NCI-H2227 treated with DMSO at 0.1 percent for 48 hours (cell line): ENCODE measurements at places on chromosomes 1 and 21.

- no peak for DNase-seq
Observed at GRCh38 chr1:235867903-235868469, 1.3 kb upstream of the LYST start.

GRCh38 chr1:14313731-14314431, 284.6 kb upstream of the KAZN start:
- DNase-seq = no peak

- DNase-seq = no peak
Observed at GRCh38 chr21:36169470-36170128, 13.0 kb downstream of the DOP1B start.

DNA sequence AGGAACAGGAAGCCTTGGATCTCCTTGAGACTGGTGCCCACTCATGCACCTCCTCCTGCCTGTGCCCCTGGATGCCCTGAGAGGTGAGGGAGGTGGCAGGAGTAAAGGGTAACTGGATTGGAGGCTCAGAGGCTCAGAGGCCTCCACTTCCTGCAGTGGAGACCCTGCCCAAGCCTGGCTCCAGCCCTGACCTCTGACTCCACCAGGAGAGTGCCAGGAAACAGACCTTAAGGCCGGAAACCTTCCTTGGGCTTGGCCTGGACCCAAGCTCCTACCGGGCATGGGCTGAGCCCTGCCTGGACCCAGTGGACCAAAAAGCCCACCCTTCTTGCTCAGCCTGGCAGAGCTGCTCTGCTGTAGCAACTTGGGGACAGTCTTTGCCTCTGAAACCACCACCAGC, 15.0 kb upstream of the CELA3B start:
- DNase-seq = no peak

DNA sequence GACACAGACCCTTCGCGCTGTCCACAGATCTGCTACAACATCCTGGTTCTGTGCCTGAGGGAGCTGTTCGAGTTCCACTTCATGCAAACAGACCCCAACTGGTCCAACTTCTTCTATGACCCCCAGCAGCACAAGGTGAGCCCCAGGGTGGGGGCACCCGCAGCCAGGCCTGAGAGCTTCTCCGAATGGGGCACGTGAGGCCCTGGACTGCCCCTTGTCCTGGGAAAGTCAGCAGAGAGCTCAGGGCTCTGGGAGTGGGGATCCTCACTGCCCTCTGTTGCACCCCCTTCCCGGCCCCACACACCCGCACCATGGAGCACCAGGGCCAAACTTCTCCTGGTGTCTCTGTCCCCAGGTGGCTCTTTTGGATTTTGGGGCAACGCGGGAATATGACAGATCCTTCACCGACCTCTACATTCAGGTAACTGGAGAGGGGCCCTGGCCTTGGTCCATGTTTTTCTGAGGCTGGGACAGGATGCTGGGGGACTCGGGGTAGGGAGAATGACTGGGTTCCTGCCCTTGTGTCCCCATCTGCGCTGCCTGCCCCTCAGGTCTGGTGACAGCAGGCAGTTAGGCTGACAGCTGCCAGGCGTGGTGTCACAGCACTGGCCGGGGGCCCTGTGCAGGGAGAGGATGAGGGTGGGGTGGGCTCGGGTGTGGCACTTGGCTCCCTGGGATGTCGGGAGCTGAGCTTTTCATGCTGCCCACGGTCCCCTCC, 44.6 kb downstream of the COQ8A start:
- DNase-seq = no peak

DNA sequence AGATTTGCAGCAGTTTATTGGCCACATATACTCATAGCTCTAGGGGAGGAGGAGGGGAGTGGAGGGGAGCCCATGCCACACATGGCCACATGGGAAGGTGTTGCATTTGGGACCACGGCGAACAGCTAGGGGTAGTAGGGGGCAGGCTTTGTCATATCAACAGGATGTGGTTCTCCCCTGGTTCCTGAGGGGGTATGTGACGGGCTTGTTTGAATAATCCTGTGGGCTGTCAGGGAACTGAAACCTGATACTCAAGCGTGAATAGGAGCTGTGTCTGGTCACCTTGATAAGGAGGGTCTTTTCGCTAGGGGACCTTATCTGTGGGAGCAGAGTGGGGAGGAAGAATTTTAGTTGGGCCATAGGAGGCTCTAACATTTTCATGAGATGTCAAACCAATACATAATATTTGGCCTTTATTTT, 264.7 kb downstream of the CTH start:
- no peak for DNase-seq

- peak; percentile 91 for DNase-seq
Observed at GRCh38 chr1:214009423-214010196, 21.8 kb downstream of the PROX1 start.

DNA sequence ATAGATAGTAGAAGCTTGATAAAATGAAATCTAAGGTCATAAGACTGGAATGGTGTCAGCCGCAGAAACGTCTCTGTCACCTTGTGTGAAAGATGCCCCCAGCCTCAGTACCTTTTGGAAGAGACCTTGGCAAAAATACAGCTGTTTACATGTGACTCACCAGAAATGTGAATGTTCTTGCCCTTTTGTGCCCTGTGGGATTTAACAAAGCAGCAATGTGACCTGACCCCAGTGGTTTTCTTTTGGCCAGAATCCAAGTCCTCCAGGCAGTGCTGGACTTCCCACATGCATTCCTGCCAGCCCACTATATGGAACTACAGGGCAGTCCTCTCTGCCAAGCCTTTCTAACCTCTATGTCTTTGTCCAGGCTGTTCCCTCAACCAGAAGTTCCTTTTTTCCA, 27.2 kb upstream of the LRRC8C start:
- no peak for DNase-seq

DNA sequence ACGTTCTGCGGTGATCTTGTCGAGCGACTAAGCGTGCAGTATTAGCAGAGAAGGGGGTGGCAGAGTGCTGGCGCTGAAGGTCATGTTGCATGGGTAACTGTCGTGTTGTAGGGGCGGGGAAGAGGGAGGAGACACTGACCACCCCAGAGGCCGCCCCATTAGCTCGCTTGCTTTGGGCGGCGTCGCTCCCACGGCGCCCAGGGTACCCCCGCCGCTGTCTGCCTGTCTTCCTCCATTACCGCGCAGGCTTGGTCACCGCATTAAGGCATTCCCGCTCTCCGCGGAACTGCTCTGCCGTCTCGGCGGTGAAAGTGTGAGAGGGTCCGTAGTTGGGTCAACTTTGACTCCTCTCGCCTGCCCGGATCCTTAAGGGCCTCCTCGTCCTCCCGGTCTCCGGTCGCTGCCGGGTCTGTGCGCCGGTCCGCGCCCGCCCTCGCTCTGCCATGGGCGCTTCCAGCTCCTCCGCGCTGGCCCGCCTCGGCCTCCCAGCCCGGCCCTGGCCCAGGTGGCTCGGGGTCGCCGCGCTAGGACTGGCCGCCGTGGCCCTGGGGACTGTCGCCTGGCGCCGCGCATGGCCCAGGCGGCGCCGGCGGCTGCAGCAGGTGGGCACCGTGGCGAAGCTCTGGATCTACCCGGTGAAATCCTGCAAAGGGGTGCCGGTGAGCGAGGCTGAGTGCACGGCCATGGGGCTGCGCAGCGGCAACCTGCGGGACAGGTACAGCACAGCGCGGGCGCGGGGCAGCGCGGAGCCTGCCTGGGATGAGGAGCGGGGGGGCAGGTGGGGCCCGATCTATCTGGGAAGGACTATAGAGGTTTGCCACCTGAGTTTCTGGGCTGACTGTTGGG, at the start of gene MTARC2:
TSS of gene MTARC2 (plus strand) at position 234 of the 846 bp plus-strand sequence. CDS start at position 444, 210 bp downstream.
- peak; percentile 44 for DNase-seq

DNA sequence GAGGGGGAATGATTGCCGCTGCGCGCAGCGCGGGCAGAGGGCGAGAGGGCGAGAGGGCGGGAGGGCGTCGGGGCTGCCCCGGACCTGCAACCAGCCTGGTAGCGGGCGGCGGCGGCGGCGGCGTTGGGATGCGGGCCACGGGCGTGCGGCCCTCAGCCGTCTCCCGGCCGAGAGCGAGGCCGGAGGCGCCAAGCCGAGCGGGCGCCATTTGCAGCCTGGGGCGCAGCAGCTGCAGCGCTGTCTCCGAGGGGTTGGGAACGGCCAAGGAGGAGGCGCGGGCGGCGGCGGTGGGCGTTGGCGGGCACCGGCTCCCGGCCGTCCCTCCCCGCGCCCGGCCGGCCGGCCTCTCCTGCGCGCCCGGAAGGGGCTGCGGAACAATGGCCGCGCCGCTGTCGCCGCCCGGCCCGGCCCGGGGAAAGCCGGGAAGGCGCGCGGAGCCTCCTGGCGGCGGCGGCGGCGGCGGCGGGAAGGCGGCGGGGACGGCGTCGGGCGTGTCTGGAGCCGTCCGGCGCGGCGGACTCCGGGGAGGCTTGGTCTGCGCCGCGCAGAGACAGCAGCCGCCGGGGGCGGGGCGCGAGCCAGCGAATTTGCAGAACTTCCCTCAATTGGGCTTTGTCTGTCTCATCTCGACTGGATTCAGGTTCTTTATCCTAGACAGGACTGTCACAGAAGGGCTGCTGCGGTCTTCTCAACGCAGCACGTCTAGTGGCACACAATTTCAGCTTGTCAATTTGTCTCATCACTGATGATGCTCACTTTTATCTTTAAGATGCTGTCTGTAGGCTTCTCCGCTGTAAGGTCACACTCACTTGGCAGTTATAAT, 35.7 kb downstream of the ZBTB8B start:
- peak; percentile 86 for DNase-seq

GRCh38 chr1:161260376-161261260, 2.1 kb downstream of the PCP4L1 start:
- DNase-seq = no peak

DNA sequence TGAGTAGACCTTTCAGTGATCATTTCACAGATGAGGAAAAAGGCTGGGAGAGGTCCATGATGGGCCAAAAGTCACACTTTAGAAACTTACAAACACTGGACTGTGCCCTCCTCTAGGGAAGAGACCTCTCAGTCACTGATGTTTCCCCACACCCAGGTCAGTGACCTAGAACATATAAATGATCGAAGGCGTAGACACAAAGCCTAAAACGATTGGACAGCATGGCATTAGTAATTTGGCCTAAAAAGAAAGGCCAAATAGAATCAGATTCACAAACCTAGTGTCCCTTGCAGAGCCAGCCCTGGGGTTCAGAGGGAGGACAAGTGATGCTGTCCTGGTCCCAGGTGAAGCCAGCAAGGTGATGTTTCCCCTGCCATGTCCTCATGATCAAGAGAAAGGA, 27.7 kb downstream of the TRABD2B start:
- DNase-seq = no peak

GRCh38 chr1:6271006-6271405, 10.1 kb upstream of the GPR153 start:
- no peak for DNase-seq

- no peak for DNase-seq
Observed at GRCh38 chr21:33949516-33950430, 34.2 kb upstream of the ATP5PO start.

DNA sequence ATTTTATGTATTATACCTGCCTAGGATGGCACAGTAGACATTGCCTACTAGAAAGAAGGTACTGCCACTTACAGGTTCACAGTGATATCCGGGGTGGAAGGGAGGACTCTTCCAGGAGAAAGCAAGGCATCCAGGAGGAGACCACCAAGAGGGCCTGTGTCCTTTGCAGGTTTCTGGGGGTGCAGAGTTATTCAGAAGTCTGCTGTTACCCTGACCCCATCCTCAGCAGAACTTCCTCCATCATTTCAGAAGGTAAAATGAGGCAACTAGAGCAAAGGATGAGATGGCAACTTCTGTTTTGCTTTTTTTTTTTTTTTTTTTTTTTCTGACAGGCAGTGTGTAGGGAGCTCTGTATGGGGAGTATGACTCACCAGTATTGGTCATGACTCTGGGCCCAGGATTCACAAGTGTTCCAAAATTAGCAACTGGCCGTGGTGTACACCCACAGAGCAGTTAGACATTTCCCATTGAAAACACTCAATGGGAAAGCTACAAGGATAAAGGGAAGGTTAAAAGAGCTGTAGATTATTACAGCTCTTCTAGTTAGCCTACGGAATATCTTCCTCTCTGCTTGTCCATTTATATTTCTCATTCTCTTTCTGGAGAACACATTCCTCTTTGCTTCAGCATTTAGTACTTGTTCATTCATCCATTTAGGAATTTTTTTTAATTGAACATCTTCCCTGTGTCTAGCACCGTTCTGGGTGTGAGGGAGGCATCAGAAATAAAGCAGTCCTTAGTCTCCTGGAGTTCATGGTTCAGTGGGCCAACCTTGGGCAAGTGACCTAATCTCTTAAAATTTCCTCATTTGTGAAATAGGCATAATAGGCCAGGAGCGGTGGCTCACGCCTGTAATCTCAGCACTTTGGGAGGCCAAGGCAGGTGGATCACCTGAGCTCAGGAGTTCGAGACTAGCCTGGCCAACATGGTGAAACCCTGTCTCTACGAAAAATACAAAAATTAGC, 50.5 kb upstream of the PPP2R5A start:
- DNase-seq = peak; percentile 59

DNA sequence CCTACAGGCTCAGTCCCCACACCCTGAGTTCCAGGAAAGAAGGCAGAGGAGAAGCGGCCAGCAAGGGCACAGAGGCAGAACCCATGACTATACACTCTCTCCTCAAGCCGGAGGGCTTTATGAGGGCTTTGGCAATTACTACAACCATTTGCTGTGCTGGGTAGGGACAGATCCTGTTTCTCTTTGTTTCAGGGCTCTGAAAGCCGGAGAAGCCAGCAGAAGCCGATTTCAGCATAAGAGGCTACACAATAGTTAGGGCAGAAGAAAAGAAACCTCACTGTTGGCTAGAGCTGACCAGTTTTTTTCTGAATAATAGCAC, 13.9 kb downstream of the GPR3 start:
- DNase-seq = no peak

DNA sequence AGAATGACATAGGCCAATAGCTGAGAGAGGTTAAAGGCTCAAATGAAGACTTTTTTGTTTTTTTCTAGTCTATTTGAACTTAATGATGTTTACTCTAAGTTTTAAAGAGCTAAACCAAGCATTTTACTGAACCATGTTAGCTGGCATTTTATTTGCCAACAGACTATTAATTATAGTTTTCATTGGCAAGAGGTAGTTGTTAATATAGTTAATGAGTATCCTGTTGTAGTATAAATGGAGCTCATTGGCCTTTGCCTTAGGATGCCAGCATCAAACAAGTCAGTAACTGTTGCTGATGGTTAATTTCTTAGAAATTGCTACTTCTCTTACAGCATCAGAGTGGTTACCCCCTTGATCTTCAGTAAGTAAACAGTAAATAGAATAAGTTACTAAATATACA, 339.0 kb upstream of the B3GALT2 start:
- DNase-seq = no peak

- no peak for DNase-seq
Observed at GRCh38 chr21:27569091-27569490, 602.2 kb upstream of the ADAMTS5 start.

DNA sequence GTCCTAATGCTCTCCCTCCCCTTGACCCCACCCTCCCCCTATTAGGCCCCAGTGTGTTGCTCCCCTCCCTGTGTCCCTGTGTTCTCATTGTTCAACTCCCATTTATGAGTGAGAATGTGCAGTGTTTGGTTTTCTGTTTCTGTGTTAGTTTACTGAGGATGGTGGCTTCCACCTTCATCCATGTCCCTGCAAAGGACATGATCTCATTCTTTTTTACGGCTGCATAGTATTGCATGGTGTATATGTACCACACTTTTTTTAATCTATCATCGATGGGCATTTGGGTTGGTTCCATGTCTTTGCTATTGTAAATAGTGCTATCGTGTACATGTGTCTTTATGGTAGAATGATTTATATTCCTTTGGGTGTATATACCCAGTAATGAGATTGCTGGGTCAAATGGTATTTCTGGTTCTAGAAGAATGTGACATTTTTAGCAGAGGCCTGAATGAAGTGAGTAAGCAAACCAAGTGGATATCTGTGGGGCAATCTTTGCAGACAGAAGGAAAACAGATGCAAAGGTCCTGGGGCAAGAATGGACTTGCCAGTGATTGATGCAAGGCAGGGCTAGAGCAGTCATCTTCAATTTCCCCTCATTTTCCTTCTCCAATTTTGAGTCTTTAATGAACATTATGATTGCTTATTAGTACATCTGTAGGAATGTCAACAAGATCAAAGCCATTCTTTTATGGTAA, 50.2 kb downstream of the UBE4B start:
- DNase-seq = no peak
